ENCODE measurements at places on chromosomes 12 and 14. TPM values are rescaled to one million over a fixed set of nuclear protein-coding genes. Genes with fewer than 3 reads are reported as not detected.

The INHBE gene
- total RNA-seq = 0.52 TPM

The CLEC14A gene
- total RNA-seq = 34.7 TPM

The OR4Q3 gene
- total RNA-seq = not detected

The RIN3 gene
- total RNA-seq = 25.7 TPM

The NANOG gene
- total RNA-seq = 0.06 TPM

The SOX5 gene
- total RNA-seq = 12.2 TPM

The TSHR gene
- total RNA-seq = 0.15 TPM

The NAV3 gene
- total RNA-seq = 10.8 TPM

The OAS1 gene
- 25.7 TPM for total RNA-seq

The DBX2 gene
- not detected for total RNA-seq

The RNU4-1 gene
- total RNA-seq = 3,185 TPM

The NRL gene
- 2.7 TPM for total RNA-seq

The MYH6 gene
- 1.4 TPM for total RNA-seq

The PRIMA1 gene
- total RNA-seq = 0.15 TPM

The BCL11B gene
- total RNA-seq = 1.4 TPM

The GALNT4 gene
- total RNA-seq = 8.9 TPM

The NRIP2 gene
- 0.79 TPM for total RNA-seq

The WDR89 gene
- 10.9 TPM for total RNA-seq

The GSG1 gene
- 0.26 TPM for total RNA-seq

The PROX2 gene
- not detected for total RNA-seq

The CDKN1B gene
- 36.8 TPM for total RNA-seq

The TMEM117 gene
- 4.9 TPM for total RNA-seq

The RND1 gene
- 28.1 TPM for total RNA-seq

The GPX2 gene
- total RNA-seq = 2.8 TPM

The CLEC2D gene
- total RNA-seq = 15.9 TPM

The TBC1D30 gene
- total RNA-seq = 15.8 TPM

The SERPINA12 gene
- total RNA-seq = not detected

The FBXL14 gene
- 15.5 TPM for total RNA-seq

The AMN gene
- 16.9 TPM for total RNA-seq

The CHPT1 gene
- total RNA-seq = 69.0 TPM

The PRH2 gene
- not detected for total RNA-seq

The POTEG gene
- total RNA-seq = not detected

The KRT77 gene
- total RNA-seq = not detected

The CCDC197 gene
- total RNA-seq = not detected

The OR4E2 gene
- not detected for total RNA-seq

The OTOGL gene
- total RNA-seq = 0.08 TPM

The CCDC63 gene
- not detected for total RNA-seq

The OR4K14 gene
- not detected for total RNA-seq

The KCNC2 gene
- total RNA-seq = not detected

The TC2N gene
- total RNA-seq = 58.1 TPM

The MYF6 gene
- total RNA-seq = not detected

The STRN3 gene
- total RNA-seq = 32.9 TPM

The MMP19 gene
- 49.3 TPM for total RNA-seq

The ASIC1 gene
- 2.1 TPM for total RNA-seq

The GUCY2C gene
- not detected for total RNA-seq

The RTL1 gene
- total RNA-seq = not detected
